Caki2 (cell line): ENCODE measurements at places on chromosomes 5 and 9. TPM values are rescaled to one million over a fixed set of nuclear protein-coding genes. Genes with fewer than 3 reads are reported as not detected.

The CTNND2 gene
- total RNA-seq: not detected in 2 replicates

The ALDH1A1 gene
- total RNA-seq: 936 and 953 TPM in 2 replicates

The WNT8A gene
- total RNA-seq: not detected in 2 replicates

The SYNPO gene
- total RNA-seq: 1.1 and 1.2 TPM in 2 replicates

The LRRTM2 gene
- total RNA-seq: not detected in 2 replicates

The YTHDC2 gene
- total RNA-seq: 3.4 and 5.8 TPM in 2 replicates

GRCh38 chr5:132655821-132656773 lies 1.9 kb upstream of the IL13 start:
- no peak for DNase-seq

GRCh38 chr5:65172486-65173129 lies 309.1 kb downstream of the ADAMTS6 start:
- no peak for DNase-seq

GRCh38 chr5:181163487-181164075 lies 16.2 kb downstream of the OR2V2 start:
- DNase-seq: no peak

DNA sequence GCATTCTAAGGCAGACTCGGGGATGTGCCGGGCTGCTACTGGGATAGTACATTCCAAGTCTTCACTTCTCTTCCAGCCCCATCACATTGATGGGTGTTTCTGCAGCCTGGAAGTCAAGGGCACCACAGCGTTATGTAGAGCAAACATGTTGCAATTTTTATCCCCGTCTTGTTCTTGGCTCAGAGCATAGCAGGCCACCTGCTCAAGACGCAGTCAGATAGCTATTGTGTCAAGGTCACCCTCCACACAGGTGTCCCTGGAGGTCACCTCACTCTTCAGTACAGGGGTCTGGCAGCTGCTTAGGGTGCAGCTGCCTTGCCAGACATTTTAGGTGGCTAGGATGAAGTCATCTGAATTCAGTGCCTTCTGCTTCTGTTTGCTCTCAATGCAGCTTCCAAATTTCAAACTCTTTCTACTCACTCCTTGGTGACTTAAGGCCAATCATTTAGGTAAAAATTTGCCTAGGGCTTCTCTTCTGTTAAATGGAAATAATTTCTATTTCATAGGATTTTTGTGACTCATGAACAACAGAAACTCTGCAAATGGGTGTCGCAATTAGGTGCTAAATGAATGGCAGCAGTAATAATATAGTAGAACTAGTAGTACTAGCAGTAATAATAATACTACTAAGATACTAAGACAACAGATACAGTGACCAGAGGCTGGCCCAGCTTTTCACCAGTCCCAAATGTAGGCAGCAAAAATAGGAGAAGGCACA lies 24.3 kb downstream of the KCNV2 start:
- no peak for DNase-seq

GRCh38 chr5:128644863-128645262 lies 106.8 kb upstream of the FBN2 start:
- no peak for DNase-seq

GRCh38 chr5:151164687-151165392 lies 7.3 kb upstream of the ANXA6 start:
- peak; percentile 64 for DNase-seq

DNA sequence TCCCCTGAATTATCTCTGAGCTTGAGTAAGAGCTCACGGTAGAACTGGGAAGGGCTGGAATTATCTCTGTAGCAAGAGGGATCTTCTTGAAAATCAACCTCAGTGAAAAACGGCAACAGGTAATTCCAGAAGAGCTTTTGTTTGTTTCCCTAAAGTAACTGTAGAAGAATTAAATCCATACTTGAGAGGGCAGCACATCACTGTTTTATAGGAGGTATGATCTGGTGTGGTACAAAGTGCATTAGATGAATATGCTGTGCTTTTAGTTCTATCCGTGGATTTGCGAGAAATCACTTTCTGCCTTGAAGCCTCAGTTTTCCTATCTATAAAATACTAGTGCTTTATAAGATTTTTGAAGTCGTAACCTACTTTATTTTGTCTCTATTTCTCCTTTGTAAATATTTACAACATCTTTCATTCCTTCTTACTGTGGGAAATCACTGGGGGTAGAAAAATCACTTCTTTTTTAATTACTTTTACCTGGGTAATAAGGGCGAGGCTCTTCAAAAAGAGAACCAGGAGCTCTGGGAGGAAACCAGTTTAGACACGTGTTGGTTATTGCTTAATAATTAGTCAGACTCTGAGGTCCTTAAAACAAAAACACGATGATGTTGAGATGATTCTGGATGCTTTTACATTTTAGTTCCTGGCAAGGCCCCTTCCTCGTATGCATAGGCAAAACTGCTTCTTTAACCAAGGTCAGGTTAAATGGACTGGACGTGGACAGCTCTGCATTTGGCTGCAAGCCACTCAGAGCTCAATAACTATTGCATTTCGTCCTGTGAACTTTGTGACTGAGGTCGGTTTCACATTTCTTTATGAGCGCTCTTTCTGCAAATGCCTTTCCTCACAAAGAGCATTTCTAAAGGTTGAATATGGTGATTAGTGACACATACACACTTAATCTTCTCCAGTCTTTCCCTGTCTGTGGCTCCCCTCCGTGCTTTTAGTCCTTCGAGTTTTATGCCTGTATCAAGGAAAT lies 376.1 kb downstream of the BRINP1 start:
- DNase-seq: peak; percentile 40
